Activated CD4-positive, CD25-positive, alpha-beta regulatory T cell (primary cell): ENCODE measurements at places on chromosomes 1 and 21.
A peak's percentile ranks its signal among the peaks of the same experiment; 100 is the strongest.

- no peak for DNase-seq
Observed at GRCh38 chr1:153292740-153293479, 19.8 kb downstream of the PGLYRP3 start.

GRCh38 chr1:65975708-65976107 is 183.0 kb downstream of the PDE4B start:
- DNase-seq = no peak

GRCh38 chr1:3007298-3008147 is 13.7 kb upstream of the ACTRT2 start:
- no peak for DNase-seq

DNA sequence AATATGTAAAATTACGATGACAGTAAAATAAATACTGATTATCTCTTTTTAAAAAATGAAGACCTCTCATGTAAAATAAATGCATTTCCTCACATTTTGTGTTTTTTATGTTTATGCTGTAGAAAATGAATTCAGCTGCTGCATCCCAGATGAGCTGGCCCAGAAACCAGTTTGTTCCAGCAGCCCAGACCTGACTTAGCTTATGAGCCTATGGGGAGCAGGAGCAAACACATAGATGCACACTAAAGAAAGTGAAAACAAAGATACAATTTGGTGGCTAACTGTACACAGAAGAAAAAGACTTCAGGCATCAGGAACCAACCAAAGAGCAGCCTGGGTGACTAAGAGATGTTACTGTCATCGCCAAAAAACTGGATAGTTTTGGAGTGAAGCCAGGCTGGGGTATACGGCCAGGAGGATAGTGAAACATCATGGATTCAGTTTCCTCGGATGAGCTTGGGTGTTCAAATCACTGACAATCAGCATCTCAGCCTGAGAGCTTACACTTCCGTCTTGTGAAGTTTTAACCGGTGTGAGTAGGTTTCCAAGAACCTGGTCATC is 113.9 kb upstream of the BACE2 start:
- no peak for DNase-seq

GRCh38 chr1:224267925-224268324 is 62.0 kb downstream of the NVL start:
- DNase-seq = no peak

DNA sequence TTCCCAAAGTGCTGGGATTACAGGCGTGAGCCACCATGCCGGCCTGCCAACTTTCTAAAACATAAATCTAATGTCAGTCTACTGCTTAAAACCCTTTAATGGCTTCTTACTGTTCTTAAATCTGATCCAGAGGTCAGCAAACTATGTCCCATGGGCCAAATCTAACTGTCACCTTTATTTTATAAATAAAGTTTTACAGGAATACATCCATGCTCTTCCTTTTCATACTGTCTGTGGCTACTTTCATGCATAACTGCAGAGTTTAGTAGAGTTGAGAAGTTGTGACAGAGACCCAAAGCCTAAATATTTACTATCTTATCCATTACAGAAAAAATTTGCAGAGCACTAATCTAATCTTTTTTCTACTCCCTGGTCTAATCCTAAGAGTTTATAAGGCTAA is 3.8 kb downstream of the ERI3 start:
- DNase-seq = no peak

- DNase-seq = no peak
Observed at GRCh38 chr1:181438013-181438412, 45.3 kb upstream of the CACNA1E start.

DNA sequence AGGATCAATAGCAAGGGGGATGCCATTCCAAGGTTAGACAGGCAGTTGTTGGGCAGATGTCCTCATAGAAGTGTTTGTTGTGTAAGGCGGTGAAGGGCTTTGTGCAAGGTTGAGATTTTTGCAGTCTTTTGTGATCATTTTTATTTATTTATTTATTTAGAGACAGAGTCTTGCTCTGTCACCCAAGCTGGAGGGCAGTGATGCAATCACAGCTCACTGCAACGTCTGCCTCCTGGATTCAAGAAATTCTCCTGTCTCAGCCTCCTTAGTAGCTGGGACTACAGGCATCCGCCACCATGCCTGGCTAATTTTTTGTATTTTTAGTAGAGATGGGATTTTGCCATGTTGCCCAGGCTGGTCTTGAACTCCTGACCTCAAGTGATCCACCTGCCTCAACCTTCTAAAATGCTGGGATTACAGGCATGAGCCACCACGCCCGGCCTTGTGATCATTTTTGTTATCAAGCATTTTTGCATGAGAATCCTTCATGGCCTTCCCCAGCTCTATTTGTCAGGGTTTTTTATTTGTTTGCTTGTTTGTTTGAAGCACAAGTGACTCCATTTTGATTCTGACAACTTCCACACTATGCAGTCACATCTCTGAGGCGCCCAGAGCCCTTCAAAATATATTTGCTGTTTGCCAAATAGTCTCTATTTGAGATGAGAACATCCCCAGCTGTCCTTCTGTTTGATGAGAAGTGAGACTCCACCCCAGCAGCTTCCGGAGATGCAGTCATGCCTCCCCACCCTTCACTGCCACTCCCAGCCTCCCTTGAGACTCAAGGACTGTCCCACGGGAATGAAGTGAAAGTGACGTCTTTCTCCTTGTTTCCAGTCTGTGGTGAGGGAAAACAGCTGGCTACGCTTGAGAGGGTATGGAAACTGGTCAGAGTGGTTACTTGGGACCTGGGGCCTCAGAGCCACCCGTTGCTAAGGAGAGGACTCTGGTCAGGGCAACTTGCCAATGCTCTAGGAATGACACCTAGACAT is 38.0 kb downstream of the TMEM50B start:
- DNase-seq = no peak

DNA sequence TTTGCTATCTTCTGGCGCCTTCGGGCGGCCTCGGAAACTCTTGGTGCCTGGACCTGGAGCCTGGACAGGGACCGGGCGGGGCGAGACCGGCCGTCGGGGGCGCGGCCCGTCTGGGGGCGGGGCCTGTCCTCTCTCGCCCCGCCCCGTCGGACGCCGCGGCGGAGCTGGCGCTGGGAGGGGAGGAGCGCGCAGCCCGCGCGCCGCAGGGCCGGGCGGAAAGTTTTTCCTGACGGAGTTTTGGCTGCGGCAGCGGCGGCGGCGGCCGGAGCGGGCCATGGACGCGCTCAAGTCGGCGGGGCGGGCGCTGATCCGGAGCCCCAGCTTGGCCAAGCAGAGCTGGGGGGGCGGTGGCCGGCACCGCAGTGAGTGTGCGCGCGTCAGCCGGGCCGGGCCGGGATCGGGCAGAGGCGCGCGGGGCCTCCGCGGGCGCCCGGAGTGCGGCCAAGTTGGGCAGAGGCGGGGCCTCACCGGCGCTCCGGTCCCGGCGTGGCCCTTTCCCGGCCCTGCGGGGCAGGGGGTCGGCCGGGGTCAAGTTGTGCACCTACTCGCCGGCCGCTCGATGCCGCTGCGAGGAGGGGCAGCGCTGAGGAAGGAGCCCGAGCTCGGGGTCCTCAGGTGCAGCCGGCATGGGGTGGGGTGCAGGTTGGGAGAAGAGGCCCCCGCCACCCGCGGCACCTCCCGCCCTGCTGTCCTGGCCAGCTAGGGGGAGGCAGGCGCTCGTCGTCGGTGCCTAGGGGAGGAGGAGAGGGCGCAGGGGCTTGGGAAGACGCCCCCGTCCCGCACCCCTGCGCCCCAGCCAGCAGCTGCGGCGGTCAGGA is at the start of gene LDLRAP1:
Gene LDLRAP1 (plus strand): TSS at position 182 of the 818 bp plus-strand sequence. CDS start 93 bp downstream, at position 275.
- peak; percentile 28 for DNase-seq

DNA sequence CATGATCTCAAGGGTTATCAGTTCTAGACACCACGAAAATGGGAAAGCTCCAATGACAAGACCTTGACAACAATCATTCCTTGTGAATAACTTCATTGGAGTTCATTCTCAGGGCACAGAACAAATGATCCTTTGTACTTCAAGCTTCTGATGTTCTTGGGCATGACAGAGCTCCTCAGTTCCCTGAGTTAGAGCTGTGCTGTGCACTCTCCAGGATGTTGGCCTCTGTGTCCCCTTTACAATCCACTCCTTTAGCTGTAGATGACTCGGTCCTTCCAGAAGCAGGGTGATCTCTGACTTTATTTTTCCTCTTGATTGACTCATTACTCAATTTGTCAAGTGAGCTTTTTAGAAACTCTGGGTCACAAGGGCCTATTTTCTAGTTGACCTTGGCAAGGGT is 3.9 kb upstream of the FAM78B start:
- DNase-seq = no peak

GRCh38 chr1:173523329-173523728 is 46.2 kb downstream of the PRDX6 start:
- no peak for DNase-seq

DNA sequence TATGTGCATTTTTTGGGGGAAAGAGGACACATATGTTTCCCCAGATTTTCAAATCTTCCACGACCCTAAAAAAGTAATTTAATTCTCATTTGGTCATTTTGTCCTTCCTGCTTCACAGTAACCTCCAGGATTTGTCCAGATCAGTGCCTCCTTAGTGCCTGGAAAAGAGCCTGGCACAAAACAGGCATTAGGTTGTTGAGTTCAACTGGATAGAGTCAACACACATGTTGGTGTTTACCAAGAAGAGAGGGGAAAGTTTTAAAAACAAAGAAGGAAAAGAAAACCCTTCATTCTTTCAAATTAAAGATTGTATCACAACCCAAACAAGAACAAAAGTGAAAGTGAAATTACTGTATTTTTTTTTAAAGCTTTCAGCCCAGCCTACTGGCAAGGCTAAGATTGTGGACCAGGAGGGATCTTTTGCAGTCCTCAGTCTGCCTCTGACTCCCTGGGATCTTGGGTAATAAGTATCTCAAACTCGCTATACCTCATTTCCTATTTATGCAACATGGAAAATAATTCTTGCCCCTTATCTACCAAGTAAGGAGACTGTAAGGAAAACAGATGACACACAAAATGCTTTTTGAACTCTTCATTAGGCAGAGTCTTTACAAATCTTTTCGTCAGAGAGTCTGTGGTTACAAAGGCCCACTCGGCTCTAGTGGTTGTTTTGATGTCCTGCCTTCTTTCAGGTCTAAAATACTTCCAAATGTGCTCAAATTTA is 57.8 kb downstream of the ZNF281 start:
- DNase-seq = no peak

GRCh38 chr1:111221276-111221632 is 6.3 kb upstream of the CHI3L2 start:
- no peak for DNase-seq

DNA sequence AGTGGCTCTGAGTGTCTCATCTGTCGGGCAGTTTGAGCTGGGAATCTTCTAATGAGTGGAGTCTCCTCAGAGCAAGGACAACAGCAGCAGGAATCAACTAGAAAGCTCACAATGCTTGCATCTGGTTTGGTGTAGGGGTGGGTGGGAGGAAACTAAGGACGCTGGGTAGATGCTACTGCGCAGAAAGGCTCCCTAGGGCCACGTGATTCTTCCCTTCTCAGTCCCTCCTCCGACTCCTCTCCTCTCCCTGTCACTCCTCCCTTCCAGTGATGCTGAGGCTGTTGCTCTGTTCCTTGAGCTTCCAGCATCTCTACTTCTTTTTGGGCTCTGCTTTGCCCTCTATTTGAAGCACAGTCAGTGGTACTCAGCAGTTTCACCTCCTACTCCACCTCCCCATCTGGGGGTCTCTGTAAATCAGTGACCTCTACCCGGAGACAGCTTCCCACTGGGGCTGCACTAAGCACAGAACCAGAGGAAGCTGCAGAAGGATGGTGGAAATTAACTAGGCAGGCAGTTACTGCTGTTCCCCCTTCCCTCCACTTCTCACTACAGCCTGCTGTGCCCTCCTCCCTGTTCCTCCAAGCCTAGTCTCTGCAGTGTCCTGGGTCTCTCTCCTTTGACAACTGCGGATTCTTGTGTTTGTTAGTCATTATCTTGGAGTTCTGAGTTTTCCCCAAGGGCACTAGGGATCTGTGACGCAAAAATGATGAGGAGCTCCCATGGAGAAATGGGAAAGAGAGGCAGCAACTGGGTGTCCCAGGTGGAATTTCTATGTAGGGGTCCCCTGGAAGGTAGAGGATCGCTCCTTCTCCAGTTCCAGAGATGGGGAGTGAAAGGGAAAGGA is 5.8 kb downstream of the LINGO4 start:
- no peak for DNase-seq

- no peak for DNase-seq
Observed at GRCh38 chr1:189369612-189370011, 1108.1 kb downstream of the BRINP3 start.

- no peak for DNase-seq
Observed at GRCh38 chr21:14900058-14900457, 164.7 kb downstream of the NRIP1 start.

GRCh38 chr1:237851210-237851845 is 39.4 kb downstream of the ZP4 start:
- no peak for DNase-seq

GRCh38 chr1:219985169-219985568 is 56.8 kb upstream of the SLC30A10 start:
- no peak for DNase-seq

- DNase-seq = no peak
Observed at GRCh38 chr1:100430325-100430756, 78.0 kb downstream of the CDC14A start.

GRCh38 chr1:63789856-63790605 is 16.2 kb downstream of the ROR1 start:
- DNase-seq = no peak

- no peak for DNase-seq
Observed at GRCh38 chr1:231855926-231856325, 229.3 kb downstream of the DISC1 start.

DNA sequence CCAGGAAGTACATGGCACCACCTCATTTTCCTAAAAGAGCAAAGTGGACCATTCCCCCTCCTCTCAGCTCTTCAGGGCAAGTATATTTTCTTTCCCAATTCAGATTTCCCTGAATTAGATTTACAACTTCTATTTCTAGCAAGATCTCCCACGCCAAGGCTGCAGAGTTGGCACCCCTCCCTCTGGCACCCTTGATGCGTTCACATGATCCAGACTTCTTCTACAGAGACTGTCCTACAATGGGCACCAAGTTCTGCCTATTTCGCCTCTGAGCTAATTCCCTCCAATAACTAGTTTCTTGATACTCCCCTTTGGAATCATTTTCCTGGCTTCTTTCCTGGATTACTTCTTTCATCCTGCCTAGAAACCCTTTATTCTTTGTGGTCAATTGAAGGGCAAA is 122.0 kb downstream of the CDC7 start:
- no peak for DNase-seq

- no peak for DNase-seq
Observed at GRCh38 chr1:164725401-164725800, 166.4 kb downstream of the PBX1 start.

- DNase-seq = no peak
Observed at GRCh38 chr1:180800945-180801344, 111.8 kb upstream of the KIAA1614 start.

DNA sequence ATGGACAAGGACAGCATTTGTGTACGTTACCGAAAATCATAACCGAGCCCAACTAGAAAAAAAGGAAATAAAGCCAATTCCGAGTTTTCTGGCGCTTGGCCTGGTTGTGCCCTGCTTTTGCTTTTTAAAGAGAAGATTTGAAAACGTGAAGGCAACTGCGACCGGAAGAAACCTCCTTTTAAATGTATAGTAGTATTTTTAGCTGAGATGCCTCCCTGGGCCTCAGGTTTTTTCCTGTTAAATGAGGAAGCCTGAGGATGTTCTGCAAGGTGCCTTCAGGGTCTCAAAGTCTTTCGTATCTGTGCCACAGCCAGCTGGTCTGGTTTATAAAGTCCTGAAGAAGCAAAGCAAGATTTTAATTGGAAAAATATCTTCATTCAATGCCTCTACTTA is 371 bp upstream of the ODF2L start:
- DNase-seq = no peak
